Stimulated activated CD4-positive, alpha-beta T cell treated with anti-CD3 and anti-CD28 coated beads, Interleukin-2, amount 100 ng/mL, for 4 hours (primary cell): ENCODE measurements at places on chromosomes 13 and 19.

- DNase-seq, result no peak
These were observed 21.1 kb downstream of the KBTBD6 start for GRCh38 chr13:41111454-41111853.

- DNase-seq, result no peak
These were observed 1.2 kb downstream of the AP3D1 start for GRCh38 chr19:2149980-2150793.

GRCh38 chr19:342801-343421 lies 1.7 kb downstream of the MIER2 start:
- DNase-seq, result no peak

DNA sequence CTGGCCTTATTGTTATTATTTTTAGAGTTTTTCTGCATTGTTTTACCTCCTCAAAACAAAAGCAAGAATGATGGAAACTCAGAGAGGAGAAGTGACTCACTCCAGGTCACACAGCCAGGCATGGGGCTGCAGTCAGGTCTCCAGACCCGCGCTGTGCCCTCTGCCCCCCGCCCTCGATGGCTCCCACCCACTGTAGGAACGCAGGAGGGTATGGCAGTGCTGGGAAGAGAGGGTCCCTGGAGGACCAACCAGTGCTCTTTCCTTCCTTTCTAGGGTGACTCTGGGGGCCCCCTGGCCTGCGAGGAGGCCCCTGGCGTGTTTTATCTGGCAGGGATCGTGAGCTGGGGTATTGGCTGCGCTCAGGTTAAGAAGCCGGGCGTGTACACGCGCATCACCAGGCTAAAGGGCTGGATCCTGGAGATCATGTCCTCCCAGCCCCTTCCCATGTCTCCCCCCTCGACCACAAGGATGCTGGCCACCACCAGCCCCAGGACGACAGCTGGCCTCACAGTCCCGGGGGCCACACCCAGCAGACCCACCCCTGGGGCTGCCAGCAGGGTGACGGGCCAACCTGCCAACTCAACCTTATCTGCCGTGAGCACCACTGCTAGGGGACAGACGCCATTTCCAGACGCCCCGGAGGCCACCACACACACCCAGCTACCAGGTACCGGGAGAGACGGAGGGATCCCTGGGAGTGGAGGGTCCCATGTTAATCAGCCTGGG lies 5.6 kb downstream of the TIMM13 start:
- no peak for DNase-seq

- no peak for DNase-seq
These were observed 59.6 kb downstream of the KCNRG start for GRCh38 chr13:50074843-50075242.

DNA sequence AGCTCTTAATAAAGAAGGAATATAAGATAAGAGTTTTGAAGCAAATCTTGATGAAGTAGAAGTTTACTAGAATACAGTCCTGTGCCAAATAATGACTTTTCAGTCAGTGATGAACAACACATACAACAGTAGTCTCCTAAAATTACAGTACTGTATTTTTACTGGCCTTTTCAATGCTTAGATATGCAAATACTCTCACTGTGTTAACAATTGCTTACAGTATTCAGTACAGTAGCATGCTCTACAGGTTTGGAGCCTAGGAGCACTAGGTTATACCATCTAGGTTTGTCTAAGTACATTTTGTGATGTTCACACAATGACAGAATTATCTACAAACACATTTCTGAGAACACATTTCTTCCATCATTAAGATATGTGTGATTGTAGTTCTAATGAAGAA lies 316.7 kb upstream of the KLHL1 start:
- DNase-seq, result no peak

DNA sequence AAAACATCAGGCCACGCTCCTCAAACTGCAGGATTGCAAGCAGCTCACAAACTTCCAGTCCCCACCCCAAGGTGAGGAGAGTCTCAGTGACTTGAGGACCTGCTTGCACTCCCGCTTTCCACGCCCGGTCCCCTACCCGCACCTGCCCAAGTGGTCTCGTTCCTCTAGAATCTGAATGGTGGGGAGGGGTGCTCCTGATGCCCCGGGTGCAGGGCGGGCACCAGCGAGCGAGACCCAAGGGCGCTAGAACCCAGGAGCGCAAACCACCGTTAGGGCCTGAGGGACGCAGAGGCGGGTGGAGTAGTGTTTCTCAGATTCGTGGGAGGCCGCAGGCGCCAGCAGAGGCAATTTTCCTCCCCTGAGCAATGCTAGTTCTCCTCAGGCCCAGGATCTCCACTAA lies 40.3 kb downstream of the SOX1 start:
- DNase-seq, result no peak

- peak; percentile 71 for DNase-seq
These were observed 29.1 kb downstream of the VAV1 start for GRCh38 chr19:6801485-6802086.

GRCh38 chr19:47540748-47541147 lies 25.9 kb upstream of the NAPA start:
- no peak for DNase-seq

DNA sequence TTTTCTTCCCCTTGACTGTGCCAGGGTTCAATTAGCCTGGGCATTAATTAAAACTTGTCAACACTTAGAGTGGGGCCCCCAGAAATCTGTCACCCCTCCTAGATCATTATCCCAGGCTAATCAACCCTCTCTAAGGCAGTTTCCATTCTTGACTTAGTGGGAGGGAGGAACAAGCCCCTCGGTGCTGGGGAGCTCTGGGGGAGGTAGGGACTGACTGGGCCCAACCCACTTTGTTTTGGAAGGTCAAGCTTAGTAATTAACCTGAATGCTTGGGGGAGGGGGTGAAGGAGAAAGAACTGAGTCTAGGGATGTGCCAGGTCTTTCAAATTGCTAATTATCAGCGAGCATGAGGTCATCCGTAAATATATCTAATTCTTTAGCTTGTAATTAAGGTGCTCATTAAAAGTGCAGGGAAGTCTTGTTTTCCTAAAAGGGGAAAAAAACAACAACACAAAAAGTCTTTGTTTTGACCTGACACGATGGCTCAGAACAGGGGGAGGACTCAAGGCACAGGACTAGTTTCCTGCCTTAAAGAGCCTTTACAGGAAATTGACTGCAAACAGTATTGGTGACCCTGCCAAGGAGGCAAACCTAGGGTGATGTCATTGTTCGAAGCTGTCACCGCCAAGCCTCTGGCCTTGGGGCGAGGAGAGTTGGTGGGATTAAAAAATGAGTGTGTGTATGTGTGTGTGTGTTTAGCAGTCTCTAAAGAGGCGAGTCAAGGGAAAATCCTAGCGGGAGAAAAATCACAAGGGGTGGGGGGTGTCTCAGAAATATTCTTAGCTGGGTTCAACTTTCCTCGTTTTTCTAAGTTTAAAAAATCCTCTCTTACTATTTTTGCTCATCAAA lies 19.4 kb downstream of the ACTN4 start:
- no peak for DNase-seq

- no peak for DNase-seq
These were observed 51.5 kb downstream of the PCCA start for GRCh38 chr13:100140441-100140840.

GRCh38 chr13:25702386-25702785 lies 330.6 kb downstream of the ATP8A2 start:
- no peak for DNase-seq

DNA sequence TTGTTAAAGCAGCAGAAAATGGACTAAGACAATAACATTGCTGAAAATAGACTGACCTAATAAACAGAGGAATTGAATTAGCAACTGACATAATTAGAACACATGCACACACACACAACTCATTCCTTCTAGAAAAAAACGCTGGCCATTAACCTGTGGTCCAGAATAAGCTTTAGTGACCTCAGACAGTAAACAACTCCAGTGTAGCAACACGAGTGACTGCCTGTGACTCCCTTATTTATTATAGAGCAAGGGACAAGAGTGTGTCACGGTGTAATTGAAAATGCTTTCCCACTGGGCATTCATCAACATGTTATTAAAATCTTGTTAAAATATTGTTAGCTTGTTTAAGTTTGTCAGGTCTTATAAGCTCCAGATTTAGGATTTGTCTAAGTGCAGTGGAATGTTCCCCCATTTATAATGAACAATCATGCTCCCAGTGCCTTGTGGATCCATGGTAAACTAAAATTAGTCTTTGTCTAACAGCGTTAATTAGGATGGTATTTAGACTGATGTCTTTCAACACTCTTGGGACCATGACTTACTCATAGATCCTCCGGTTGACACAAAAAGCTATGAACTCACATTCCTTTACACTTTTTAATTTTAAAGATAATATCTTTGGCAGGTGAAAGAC lies 111.7 kb upstream of the IRS2 start:
- DNase-seq, result no peak

GRCh38 chr13:82467626-82468025 lies 1414.6 kb downstream of the SLITRK1 start:
- no peak for DNase-seq

DNA sequence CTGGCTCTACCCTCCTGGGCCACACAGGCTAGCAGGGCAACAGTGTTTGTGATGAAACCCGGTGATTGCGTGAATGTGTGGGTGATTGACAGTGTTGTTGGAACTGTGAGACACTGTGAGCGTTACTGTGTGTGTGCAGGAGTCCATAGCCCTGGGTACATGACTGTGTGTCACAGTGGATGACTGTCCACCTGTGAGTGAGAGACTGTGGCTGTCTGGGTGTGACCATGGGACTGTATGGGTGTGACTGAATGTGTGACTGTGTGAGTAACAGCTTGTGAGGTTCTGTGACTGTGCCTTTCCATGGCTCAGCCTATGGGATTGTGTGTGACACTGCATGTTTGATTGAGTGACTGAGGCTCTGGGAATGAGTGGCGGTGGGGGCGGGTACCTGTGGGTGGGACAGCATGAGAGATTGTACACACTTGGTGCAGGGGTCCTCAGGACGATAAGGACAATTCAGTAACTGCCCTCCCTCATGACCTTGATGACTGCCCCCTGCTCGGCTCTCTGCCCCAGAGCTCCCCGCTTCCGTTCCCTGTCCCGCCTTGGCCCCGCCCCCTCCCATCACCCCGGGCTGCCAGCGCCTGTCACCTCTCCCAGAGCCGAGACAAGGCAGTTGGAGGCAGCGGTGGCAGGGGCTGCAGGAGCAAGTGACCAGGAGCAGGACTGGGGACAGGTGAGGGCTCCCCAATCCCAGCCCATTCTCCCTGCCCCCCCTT lies at the start of gene GIPR:
Gene GIPR (plus strand): TSS at position 602 of the 722 bp plus-strand sequence. CDS start 1,300 bp downstream, outside the sequence.
- no peak for DNase-seq

DNA sequence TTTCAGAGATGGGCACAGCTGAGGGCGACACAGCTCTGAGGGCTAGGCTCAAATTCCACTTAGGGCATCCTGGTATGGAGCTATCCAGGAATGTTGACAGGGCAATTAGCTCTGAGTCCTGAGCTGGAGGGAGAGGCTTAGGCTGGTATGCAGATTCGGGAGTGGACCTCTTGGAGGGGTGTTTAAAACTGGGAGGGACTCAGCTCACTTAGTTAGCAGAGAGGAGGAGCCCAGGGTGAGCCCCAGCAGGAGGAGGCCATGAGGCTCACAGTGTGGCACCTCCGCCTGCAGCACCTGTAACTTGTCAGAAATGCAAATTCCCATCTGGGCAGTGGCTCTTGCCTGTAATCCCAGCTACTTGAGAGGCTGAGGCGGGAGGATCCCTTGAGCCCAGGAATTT lies 10.2 kb upstream of the NOP53 start:
- no peak for DNase-seq
